ENCODE measurements at places on chromosomes 12 and 14.

- peak; percentile 57 for DNase-seq
Measured at GRCh38 chr12:6603095-6603567, 4.0 kb downstream of the CHD4 start.

GRCh38 chr14:61516964-61517653, 178.2 kb upstream of the HIF1A start:
- peak; percentile 73 for DNase-seq

DNA sequence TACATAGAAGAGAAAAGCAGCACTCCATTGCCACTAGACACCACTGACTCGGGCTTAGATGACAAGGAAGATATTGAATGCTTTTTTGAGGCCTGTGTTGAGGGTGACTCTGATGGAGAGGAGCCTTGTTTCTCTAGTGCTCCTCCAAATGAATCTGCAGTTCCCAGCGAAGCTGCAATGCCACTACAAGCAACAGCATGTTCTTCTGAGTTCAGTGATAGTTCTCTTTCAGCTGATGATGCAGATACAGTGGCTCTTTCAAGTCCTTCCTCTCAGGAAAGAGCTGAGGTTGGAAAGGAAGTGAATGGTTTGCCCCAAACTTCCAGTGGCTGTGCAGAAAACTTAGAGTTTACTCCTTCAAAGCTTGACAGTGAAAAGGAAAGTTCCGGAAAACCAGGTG, 114.5 kb upstream of the NPAS3 start:
- DNase-seq: no peak

- DNase-seq: no peak
Measured at GRCh38 chr12:123840765-123841425, 78.8 kb downstream of the DNAH10 start.

GRCh38 chr12:84856156-84856900, 56.3 kb downstream of the SLC6A15 start:
- peak; percentile 5 for DNase-seq

DNA sequence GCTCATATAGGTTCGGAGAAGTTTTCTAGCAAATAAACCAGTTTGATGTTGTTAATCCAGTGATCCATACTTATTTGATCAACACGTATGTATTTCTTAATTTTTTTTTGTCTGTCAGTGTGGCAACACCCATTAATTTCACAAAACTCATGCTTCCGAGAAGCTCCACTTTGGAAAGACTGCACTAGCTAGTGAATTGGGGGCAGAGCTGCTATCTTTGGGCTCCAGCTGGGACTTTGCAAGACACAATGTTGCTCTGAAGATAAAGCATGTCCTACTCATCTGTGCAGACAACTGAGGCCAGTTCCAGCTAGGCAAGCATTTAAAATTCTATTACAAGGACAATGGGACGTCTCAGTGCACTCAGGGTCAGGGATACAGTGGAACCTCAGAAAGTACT, 298.4 kb downstream of the NUAK1 start:
- DNase-seq: no peak

GRCh38 chr14:25049568-25050268, at the start of gene STXBP6:
Gene STXBP6, minus strand, starts transcription at chr14:25050147. Its CDS starts 75,329 bp downstream, at chr14:24974818.
- DNase-seq: peak; percentile 73

DNA sequence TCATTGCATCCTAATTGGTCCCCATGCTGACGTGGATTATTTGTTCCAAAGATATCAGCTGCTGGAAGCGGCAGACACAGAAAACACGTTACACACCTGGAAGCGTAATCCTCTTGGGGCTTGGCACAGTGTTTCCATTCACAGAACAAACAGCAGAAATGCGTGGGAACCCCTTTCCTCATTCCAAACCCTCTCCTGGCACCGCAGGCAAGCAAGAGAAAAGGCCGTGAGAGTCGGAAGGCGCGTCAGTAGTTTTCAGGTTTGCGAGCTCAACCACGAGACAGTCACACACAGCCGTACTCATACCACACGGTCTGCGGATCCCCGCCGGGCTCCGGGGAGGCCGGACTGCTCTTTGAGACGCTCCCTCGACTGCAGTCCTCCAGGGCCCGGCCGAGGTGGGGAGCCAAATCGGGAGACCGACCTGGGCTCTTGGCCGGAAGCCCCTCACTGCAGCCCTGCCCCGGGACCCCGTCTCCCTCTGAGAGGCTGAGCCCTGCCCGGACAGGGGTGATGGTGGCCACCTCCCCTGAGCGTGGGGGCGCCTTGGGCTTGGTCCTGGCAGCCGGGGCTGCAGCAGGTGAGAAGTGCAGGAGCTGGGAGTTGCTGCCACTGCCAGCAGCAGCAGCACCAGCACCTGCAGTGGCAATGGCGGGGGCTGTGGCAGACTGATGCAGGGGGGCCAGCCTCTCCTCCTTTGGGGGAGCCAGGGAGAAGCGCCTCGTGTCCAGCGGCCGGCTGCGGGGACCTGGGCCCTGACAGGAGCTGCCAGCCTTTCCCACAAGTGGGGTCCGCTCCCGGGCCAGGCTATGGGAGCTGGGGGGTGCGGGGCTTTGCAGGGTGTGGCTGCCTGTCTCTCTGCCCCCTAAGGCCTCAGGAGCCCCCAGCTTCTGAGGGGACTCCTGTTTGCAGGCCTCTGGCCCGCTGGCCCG, 28.1 kb upstream of the GPR68 start:
- DNase-seq: no peak

- DNase-seq: peak; percentile 42
Measured at GRCh38 chr12:91219511-91219910, 36.9 kb upstream of the DCN start.

DNA sequence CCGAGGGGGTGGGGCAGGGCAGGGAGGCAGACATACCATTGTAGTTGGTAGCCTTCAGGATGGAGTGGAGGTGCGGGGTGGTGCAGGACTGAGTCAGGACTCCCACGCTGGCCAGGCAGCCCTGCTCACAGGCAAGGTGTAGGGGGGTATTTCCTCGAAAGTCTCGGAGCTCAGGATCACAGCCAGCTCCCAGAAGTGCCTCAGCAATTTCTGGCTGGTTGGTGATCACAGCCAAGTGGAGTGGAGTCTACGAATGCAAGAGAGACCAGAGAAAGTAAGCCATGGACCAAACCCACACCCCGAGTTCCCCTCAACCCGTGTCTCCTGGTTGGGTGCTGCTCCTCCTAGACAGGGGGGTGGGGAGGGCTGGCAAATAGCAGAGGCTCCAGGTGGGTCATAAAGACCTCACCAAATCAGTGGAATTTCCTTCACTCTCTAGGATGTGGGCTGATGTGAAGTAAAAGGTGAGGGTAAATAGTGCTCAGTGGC, 1.4 kb downstream of the NFKBIA start:
- no peak for DNase-seq

GRCh38 chr12:109266106-109266879, 42.8 kb downstream of the FOXN4 start:
- no peak for DNase-seq

DNA sequence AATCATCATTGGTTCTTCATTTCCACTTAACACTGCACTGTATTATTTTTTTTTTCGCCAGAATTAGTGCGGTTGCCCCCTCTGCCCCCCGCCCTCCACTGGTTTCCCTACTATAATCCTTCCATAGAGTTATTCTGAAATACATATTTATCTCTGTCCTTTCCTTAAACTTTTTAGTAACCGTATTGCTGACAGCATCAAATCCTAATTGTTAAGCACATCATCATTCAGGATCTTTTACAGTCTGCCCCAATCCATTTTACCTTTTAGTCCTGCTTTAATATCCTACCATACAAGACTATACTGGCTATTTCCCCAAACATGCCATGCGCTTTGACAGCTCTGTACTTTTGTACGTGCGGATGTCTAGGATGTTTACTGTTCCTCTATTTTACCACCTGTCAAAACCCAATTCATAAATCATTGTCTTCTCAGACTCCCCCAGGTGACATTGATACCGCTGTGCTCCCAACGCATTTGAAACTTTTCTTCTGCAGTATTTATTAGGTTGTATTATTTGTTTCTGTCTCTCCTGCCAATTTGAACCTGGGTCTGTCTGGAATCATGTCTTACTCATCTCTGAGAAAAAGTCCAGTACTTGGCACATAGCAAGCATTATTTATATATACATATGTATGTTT, 1.0 kb downstream of the FGFR1OP2 start:
- no peak for DNase-seq

DNA sequence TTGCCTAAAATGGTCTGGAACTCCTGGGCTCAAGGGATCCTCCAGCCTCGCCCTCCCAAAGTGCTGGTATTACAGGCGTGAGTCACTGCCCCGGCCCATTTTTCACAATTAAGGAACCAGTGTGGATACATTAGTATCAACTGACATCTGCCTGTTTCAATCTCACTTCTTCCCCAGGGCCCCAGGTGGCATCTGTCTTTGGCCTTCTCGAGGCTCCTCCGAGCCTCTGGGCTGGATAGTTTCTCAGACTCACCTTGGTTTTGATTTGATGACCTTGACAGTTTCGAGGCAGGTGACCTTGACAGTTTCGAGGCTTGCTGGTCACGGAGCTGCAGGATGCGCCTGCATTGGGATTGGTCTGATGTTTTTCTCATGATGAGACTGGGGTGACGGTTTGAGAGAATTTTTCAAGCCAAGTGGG, 41.0 kb upstream of the NCOR2 start:
- DNase-seq: peak; percentile 32

DNA sequence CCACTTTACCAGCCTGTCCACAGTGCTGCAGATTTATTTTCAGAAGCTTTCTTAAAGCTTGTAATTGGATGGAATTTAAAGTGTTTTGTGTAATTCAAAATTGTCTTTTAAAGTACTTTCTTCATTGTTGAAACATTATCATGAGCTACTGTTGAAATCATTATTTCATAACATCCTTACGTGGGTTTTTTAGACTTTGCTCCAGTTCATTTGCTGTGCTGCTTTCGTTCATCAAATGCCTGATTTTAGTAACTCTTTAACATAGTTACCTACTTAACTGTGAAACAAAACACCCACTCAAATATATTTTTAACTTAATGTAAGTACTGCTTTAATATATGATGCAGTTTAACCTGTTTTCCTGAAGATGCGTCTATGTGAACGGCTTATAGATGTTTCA, 47.5 kb downstream of the PIWIL1 start:
- no peak for DNase-seq

DNA sequence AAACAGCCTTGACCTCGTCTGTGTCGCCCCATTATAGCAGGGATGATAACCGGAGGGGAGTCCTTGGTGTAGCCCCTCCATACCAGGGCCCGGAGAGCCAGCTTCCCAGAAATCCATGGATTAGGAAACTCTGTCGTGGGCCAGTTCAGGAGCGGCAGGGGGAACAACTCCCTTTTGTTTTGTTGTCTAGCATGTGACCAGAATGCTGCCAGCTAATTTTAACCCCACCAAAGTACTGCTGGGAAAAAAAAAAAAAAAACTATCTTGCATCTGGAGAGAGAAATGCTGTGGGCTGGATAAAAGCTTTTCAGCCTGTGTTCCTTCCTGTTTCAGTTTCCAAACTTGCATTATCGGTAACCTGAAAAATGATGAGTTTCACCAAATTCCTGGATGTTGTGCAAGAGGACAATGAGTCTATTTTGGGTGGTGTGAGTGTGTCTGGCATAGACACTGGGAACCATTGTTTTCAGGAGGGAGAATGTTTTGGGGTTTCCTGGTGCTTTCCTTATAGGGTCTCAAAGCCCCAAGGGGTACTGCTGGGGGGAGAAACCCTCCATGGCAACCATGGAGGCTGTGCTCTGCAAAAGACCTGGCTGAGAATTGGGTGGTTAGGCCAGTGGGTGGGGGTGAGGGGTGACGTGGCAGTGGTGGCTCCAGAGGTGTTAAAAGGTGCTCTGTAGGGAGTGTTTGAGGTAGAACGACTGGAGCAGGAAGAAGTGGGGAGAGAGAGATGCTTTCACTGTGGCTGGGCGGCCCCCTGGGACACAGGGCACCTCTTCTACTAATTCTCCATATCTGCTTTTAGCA, 14.9 kb upstream of the IRF2BPL start:
- peak; percentile 93 for DNase-seq

DNA sequence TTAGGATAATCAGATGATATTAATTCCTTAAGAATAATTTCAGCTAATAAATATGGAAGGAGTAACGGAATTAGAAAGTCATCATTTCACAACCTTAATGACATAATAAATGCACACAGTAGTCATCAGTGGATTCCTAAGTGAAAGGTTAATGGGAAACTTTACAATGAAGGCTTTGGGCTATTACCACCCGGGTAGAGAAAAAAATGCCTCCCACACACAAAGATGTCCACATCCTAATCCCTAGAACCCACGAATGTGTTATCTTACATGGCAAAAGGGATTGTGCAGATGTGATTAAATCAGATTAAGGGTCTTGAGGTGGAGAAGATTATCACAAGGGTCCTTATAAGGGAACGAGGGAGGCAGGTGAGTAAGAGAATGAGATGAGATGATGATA, 5.6 kb downstream of the TMED10 start:
- peak; percentile 33 for DNase-seq

DNA sequence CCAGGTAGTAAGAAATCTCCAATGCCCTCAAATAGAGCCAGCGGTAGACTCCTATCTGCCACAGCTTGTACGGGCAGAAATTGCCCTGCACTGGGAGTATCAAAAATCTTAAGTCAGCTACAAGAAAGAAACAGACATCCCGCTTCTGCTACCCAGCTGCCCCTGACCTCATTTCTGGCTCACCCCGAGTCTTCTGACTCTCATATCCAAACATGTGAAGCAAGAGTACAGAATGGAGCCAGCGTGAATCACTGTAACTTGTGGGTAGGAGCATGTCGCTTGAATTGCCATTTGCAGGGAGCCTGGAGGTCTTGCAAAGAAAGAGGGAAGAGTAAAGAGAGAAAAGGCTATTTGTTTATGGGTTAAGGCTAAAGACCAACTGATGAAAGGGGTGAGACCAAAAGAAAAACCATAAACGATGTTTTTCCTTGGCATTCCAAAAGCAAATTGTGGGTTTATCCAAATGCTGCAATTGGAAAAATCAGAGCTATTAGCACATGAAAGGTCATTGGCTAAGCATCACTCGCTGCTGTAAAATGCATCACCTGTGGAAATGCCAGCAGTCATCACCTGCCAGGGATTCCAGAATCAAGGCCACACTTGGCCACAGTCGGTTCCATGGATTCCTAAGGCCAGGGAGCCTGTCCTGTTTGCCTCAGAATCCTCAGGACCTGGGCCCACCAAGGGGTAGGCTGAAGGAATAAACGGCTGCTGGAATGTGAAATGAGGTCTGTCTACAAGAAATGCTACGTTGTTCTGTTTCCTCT, 86.6 kb downstream of the FOXN3 start:
- DNase-seq: peak; percentile 79

- no peak for DNase-seq
Measured at GRCh38 chr14:55212634-55213033, 21.2 kb upstream of the DLGAP5 start.

GRCh38 chr12:6946033-6946919, 2.5 kb downstream of the C12orf57 start:
- DNase-seq: no peak

- peak; percentile 96 for DNase-seq
Measured at GRCh38 chr12:24838531-24838950, 110.4 kb downstream of the BCAT1 start.

GRCh38 chr12:74586251-74586650, 48.6 kb downstream of the ATXN7L3B start:
- no peak for DNase-seq

- no peak for DNase-seq
Measured at GRCh38 chr12:92418381-92418780, 272.7 kb upstream of the BTG1 start.

- DNase-seq: peak; percentile 31
Measured at GRCh38 chr14:102699416-102700110, 77.7 kb upstream of the TRAF3 start.

- DNase-seq: no peak
Measured at GRCh38 chr12:96623656-96624217, 134.4 kb downstream of the CFAP54 start.

Measured in fibroblast of skin of right quadriceps (primary cell).